ENCODE measurements at places on chromosomes 11 and 22.
A peak's percentile ranks its signal among the peaks of the same experiment; 100 is the strongest.

- no peak for DNase-seq
Observed at GRCh38 chr11:45025716-45026492, 75.2 kb upstream of the TP53I11 start.

- DNase-seq, result no peak
Observed at GRCh38 chr11:21723678-21724077, 469.2 kb upstream of the ANO5 start.

GRCh38 chr22:49112661-49113626 is 714.7 kb downstream of the BRD1 start:
- DNase-seq, result no peak

- peak; percentile 57 for DNase-seq
Observed at GRCh38 chr11:33941637-33942160, 49.8 kb upstream of the LMO2 start.

DNA sequence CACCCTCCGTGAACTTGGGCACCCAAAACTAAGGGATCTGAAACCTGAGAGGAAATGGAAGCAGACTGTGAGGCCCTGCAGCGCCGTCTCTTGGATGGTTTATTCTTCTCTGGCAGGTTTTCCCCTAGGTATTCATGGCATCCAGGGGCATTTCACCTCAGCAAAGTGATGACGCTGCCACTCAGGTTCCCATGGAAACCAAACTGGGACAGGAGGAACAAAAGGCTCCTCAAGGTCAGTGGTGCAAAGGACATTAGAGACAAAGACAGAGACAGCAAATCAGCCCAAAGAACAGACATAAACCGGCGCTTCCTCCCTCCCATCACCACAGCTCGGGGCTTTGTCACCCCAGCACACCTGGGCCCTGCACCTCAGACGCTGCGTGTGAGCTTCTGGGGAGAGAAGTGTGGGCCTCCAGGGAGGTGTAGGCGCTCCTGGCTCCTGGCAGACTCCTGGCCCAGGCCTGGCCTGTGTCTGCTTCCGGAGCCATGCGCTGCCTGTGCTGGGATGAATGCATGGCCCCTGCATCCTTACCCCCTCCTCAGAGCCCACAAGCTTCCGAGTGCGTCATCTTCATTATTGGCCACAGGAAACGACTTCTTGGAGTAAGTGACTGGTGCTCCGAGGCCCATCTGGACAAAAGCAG is 5.9 kb downstream of the TP53AIP1 start:
- peak; percentile 13 for DNase-seq

GRCh38 chr22:43533156-43533530 is 121.3 kb downstream of the MPPED1 start:
- no peak for DNase-seq

- DNase-seq, result no peak
Observed at GRCh38 chr11:109371444-109372176, 50.4 kb upstream of the C11orf87 start.

- no peak for DNase-seq
Observed at GRCh38 chr11:71065841-71066240, 186.5 kb downstream of the SHANK2 start.

DNA sequence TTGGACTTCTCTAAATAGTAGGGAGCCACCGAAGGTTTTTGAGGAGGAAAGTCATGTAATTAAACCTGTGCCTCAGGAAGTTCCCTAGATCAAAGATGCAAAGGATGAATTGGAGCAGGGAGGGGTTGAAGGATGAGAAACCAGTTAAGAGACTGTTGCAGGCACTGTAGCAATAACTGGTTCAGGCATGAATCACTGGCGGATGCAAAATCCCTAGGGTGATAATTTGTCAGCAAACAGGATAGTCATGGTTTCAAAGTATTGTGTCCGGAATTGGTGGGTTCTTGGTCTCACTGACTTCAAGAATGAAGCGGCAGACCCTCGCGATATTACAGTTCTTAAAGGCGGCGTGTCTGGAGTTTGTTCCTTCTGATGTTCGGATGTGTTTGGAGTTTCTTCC is 19.9 kb downstream of the TRIOBP start:
- peak; percentile 42 for DNase-seq

- DNase-seq, result peak; percentile 81
Observed at GRCh38 chr22:42608823-42609361, 5.8 kb downstream of the POLDIP3 start.

- no peak for DNase-seq
Observed at GRCh38 chr11:109303342-109303741, 118.6 kb upstream of the C11orf87 start.

DNA sequence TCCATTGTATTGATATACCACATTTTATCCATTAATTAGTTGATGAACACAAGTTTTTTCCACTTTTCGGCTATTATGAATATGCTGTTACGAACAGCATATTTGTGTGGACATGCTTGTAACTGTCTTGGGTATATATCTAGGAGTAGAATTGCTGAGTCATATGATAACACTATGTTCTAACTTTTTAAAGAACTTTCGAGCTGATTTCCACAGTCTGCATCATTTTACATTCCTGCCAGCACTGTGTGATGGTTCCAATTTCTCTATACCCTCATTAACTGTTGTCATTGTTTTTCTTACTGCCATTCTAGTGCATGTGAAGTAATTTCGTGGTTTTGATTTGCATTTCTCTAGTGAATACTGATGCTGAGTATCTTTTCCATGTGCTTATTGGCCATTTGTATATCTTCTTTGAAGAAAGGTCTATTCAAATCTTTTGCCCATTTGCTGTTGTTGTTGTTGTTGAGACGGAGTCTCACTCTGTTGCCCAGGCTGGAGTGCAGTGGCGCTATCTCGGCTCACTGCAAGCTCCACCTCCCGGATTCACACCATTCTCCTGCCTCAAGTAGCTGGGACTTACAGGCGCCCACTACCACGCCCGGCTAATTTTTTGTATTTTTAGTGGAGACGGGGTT is 7.4 kb upstream of the RCE1 start:
- peak; percentile 47 for DNase-seq

DNA sequence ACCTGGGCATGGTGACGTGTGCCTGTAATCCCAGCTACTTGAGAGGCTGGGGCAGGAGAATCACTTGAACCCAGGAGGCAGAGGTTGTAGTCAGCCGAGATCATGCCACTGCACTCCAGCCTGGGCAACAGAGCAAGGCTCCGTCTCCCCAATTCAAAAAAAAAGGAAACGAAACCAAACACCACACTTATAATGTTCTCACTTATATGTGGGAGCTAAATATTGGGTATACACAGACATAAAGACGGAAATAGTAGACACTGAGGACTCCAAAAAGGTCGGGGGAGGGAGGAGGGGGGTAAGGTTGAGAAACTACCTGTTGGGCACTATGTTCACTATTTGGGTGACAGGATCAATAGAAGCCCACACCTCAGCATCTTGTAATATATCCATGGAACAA is 94.3 kb downstream of the GAB2 start:
- no peak for DNase-seq

DNA sequence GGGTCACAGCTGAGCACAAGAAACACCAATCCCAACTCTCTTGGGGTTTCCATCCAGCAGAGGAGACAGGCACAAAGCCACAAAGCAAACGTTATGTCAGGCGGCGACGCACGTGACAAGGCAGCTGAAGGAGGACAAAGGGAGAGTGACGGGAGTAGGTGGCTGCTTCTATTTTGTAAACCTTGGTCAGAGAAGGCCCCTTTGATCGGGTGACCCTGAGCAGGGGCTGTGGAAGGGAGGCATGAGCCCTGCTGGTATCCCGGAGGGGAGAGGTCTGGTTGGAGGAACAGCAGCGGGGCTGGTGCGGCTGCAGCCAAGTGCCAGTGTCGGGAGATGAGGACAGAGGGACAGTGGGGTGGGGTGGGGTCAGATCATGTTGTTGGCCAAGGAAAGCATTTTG is 17.3 kb upstream of the RFPL3 start:
- no peak for DNase-seq

All from astrocyte of the spinal cord (primary cell).